ENCODE measurements at places on chromosomes 7 and 10.

GRCh38 chr10:67785098-67785497 is 52.9 kb downstream of the DNAJC12 start:
- DNase-seq: no peak

GRCh38 chr7:117072620-117073118 is 119.4 kb downstream of the ST7 start:
- peak; percentile 72 for DNase-seq

DNA sequence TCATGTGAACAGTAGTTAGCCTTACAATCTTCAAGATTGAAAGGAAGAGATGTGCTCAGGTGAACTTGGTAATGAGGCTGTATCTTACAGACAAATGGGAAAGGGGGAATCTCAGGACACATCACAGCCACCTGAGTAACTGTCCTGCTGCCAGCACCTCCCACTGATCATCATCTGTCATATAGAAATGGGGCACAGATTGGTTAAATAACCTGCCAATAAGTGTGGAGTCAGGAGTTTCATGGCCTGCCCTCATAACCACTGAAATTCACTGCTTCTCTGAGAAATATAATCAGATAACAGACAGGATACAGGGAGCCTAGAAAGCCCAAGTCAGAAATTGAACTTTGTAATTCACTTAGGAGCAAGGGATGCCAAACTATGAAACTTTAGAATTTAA is 64.9 kb upstream of the TAS2R16 start:
- no peak for DNase-seq

DNA sequence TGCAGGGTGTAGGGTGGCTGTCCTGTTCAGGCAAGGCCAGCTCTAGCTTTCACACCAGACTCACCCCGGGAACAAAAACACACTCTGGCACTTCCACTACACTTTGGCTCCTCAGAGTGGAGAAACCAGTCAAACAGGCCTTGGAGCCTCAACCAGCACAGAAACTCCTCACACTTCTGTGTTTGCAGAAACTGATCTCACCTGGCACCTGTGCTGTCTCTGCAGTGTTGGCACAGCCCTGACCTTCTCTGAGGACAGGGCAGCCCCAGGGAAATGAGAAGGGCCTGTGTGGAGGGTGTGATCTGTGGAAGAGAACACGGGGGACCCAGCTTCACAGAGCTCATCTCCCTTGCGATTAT is 4.1 kb upstream of the CALML5 start:
- peak; percentile 31 for DNase-seq

DNA sequence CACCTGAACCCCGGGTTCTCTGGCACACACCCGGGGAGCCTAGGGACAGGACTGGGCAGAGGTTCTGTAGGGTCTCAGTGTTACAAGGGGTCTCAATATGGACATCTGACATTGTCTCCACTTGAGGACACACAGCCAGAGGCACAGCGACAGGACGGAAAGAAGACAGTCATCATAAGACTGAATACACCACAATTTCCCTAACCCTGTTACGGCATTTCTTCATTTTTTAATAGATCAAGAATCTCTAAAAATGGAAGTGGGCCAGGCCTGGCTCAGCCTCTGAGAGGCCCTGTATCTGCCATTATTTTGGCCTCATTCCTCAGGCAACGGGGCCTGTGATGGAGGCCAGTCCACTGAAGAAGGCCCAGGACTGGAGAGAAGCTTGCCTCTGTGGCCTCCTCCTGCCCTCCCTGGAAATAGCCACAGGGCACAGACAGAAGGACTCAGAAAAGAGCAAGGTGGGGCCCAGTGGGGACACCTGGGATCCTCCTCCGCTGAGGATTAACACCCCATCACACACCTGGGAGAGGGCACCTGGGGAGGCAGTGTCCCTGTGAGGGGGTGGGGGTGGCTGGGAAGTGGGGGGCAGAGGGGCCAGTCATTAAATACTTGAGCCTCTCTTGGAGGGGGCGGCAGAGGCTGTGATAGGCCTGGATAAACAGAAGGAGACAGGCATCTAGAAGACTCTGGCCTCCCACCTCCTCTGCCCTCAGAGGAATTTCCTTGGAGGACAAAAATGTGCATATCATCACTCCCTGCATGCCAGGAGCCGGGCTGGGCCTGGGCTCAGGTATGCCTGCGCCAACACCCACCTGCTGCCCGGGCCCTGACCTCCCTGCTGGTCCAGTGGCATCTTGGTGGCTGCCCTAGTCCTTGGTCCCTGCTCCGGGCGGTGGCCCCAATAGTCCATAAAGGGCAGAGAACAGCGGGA is 8.0 kb downstream of the SPOCK2 start:
- DNase-seq: no peak

GRCh38 chr7:122040147-122040546 is 103.9 kb downstream of the AASS start:
- DNase-seq: no peak

GRCh38 chr10:9302140-9302746 is 1247.8 kb downstream of the GATA3 start:
- peak; percentile 90 for DNase-seq

DNA sequence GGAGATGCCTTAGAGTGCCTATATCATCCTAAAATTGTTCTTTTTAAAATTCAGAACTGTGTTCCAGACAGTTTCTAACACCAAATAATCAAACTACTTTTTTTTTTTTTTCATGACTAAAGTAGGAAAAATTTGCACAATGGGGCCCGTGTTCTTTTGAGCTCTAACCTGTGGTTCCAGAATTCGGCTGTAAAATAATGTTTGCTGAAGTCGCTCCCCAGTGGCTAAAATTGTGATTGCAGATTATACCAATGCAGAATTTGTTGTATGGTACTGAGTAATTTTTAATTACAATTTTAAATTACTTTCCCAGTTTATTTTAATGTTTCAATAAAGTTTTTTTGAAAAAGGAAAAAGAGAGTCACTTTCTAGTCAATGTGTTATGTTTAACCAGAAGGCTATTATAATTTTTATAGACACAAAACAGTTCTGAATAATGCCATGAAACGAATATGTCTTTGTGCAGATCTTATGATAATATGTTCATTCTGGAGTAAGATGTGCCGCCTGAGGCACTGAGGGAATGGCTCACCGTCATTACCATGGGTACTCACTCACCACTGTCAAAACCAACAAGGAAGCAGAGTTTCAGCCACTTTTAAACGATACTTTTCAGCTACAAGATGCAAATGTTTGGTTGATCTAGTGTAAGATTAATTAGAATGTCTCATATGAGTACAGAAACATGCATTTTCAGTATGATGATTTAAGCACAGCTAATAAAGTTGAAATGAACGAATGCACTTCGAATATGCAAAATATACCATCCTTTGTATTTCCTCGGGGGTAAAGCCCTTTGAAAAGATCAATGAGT is 173.6 kb downstream of the PRKCQ start:
- DNase-seq: peak; percentile 32

All from eye (tissue), 1 donor.